ENCODE measurements at places on chromosomes 3 and 15. TPM values are rescaled to one million over a fixed set of nuclear protein-coding genes. Genes with fewer than 3 reads are reported as not detected.

DNA sequence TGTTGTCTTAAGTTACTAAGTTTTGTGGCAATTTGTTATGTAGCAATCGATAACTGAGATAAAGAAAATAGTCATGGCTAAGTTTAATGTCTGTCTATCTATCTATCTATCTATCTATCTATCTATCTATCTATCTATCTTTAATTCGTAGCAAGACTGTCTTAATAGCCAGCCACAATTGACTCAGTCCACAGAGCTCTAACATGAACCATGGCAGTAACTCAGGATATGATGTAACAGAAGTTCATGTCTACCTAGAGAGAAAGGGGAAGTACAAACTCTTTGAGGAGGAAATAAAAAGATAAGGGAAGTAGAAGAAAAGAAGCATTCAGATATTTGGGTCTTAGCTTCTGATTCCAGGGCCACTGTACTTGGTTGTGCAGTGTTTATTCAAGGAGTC is 61.5 kb upstream of the FNDC3B start:
- no peak for DNase-seq

The CHRNA7 gene
- total RNA-seq: 0.92 TPM

GRCh38 chr3:114624571-114625181 is 330.8 kb downstream of the TIGIT start:
- DNase-seq: peak; percentile 71

The CLRN1 gene
- total RNA-seq: not detected

DNA sequence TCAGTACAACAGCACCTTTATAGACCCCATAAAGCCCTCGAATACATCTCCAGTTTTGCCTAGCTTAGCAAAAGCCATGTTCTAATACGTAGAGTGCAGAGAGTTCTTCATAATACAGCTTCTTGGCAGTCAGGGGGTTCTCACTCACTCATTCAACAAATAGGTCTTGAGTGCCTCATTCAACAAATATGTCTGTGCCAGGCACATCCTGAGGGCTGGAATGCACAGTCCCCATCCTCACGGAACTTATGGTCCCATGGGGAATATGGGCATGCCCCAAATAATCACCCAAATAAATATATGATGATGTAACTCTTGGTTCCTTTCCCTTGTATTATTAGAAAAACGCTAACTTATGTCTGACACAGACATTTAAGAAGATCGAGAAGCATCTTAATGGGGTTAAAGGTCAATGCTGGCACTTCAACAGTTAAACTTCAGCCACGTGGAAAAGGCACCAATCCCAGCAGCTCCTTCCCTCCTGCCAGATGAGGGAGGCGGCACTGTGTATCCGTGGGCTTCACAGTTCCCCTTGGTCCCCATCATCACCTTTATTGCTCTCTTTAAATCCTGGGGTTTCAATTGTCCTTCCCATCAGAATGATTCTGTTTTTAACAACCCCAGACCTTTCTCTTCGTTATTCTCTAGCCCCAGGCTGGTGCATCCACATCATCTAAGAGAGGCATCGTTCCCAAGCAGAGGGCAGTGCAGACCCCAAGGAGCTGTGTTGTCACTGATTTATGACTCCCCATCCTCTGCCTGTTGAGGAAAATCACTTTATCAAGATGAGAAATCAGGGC is 18.9 kb upstream of the SEMA5B start:
- DNase-seq: no peak

- no peak for DNase-seq
These were observed 223.9 kb downstream of the MFSD1 start for GRCh38 chr3:159025733-159026132.

The COLQ gene
- total RNA-seq: 2.0 TPM

DNA sequence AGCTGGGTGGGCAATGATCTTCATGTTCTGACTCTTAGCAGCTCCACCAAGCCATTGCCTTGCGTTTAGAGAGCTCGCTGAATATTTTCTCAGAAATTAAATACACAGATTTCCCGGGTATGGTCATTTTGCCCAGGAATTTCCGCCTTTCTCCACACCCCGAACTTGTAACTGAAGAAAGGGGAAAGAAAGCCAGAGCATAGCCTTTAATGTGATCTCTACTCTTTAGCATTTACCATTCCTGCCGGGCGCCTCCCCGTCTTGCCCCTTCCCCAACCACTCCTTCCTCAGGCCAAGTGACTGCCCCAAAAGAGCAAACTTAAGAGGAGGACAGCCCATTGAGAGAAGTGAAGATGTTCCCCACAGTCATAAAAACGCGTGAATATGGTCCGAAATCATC is 53.1 kb downstream of the LMCD1 start:
- DNase-seq: no peak

DNA sequence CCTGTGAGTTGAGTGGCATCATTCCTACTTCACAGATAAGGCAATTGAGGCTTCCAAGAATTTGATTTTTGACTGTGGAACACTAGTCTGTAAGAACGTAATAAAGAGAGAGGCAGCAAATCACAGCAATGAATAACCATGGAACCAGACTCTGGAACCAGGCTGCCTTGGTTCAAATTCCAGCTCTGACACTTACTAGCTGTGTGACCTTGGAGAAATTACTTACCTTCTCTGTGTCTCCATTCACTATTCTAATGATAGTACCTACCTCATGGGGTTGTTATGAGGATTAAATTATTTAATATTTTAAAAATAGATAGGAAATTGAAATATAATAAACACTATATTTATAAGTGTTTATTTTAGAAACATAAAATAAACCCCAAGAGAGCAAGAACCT is 12.6 kb upstream of the IGDCC3 start:
- DNase-seq: no peak

The ROPN1B gene
- 0.50 TPM for total RNA-seq

DNA sequence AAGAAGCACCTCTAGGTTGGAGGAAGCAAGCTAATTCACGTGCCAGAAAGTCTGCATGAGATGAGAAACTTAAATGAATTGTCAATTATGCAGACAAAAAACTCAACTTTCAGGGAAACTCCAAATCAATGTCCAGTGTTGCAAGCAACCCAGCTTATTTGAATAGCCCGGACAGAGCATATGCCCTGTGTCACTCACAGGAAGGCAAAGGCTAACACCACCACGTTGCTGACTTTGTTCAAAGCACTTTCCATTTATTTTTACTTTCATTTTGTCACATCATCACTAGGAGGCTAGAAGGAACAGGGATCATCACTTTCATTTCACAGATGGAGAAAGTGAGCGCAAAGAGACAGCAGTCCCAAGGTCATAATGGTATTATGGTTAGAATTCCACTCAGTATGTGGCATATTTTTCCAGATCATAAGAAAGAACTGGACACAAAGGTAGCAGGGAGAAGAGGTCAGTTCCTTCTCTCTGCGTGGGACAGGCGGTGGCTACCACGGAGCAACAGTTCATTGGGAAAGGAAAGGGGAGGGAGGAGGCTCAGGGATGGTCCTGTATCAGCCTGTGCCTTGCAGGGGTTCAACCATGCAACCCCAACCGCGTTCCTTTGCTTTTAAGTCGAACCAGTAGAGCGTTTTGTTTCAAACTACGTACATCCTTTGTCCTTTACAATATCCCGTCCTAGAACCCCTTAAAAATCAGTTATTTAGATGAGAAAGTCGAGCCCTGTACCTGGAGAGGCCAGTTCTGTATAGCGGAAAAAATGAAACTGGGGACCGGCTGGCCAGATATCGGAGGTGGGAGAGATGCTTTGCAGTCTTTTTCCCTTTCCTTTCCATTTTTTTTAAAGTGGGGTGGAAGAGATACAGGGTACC is 1.1 kb downstream of the HEG1 start:
- no peak for DNase-seq

GRCh38 chr3:196127308-196128040 is 45.6 kb upstream of the TFRC start:
- peak; percentile 40 for DNase-seq

DNA sequence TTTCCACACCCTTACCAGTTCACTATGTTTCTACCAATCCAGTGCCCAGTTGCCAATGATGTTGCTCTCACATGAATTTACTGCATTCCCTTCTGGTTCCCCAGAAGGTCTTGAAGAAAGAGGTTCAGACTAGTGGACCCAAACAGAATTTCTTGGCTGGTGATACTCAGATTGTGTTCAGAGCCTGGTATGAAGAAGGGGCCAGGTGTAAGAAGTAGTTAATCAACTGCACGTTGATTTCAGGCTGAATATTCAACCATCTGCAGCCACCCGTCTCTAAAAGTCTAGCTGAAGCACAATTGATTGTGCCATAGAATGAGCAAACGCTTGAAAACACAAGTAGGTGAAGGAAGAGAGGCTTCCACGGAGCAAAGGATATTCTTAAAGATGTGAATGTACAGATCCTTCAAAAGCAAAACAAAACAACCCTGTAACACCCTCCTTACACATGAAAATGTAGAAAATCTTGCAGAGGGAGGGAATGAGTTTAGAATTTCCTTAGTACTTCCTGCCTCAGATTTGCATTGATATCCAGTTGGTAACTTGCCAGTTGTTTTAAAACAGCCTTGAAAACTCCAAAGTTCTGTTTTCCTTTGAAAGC is 4.7 kb downstream of the RBMS3 start:
- DNase-seq: no peak

The TM6SF1 gene
- 31.2 TPM for total RNA-seq

- DNase-seq: no peak
These were observed 309.5 kb downstream of the THSD4 start for GRCh38 chr15:71424765-71425164.

DNA sequence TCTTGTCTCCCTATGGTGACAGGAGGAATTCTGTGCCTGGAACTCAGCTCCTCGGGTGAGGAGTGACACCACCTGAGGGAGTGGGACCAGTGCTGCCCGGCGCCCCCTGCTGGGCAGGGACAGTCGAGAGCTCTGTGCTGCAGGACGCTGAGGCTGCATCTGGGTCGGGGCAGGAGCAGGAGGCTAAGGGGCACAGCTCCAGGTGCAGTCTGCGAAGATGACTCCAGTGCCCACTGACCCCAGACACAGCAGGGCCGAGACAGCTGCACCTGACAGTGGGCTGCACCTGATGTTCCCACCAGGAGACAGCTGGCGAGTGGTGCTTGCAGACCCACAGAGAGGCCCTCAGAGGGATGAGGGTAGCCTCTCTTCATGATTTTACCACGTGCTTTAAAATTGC is 152.9 kb downstream of the ATP10A start:
- DNase-seq: peak; percentile 69

GRCh38 chr15:35545316-35545823 is 595 bp downstream of the DPH6 start:
- DNase-seq: peak; percentile 63

- DNase-seq: no peak
These were observed 54.3 kb upstream of the NEK10 start for GRCh38 chr3:27423463-27423862.

The SLC22A14 gene
- not detected for total RNA-seq

The MRPS11 gene
- 32.7 TPM for total RNA-seq

- no peak for DNase-seq
These were observed 120.9 kb downstream of the NEK11 start for GRCh38 chr3:131147534-131147933.

The PLIN1 gene
- total RNA-seq: 1.3 TPM

GRCh38 chr15:99434506-99435112 is 131.2 kb upstream of the MEF2A start:
- no peak for DNase-seq

DNA sequence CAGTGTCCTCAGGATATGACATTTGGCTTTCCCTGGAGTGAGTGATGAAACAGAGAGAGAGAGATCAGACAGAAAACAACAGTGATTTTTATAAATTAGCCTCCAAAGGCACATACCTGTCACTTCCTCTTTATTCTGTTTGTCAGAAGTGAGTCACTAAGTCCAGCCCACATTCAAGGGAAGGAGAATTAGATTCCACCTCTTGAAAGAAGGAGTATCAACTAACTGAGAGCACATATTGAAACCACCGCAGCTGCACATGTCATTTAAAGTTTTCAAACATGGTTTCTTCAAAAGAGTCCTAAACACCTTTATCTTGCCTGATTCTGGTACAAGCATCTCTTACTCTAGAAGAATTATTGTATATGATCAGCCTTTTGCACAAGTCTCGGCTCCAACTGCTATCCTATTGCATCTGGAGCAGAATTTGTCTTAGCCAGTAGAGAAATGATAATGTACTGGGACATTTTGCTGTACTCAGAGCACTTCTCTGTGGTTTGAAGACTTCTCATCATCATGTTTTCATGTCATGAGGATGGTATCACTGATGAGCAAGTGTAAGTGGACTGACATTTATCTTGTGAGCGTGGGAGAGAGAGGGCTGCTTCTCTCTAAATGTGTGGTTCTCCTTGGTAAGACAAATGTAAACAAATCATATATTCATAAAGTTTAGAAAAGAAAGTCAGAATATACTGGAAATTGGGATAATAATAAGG is 338.9 kb upstream of the CFAP20DC start:
- no peak for DNase-seq

DNA sequence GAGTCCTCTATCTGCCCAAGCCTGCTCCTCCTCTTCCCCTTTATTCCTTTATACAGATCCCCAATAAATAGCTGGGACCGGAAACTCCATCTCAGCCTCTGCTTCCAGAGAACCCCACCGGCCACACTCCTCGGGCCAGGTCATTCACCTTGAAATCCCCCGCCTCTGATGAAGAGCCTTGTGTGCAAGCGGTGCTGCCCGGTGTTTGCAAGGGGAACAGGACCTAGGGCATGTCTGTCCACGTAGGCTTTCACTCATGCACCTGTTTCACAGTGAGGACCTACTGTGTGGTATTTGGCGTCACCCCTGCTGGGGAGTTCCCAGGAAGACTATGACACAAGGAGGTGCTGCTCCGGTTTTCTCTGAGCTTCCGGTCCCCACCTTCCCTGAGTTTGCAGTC is 54.0 kb downstream of the WNT7A start:
- DNase-seq: no peak

- no peak for DNase-seq
These were observed 140.4 kb downstream of the ZNF609 start for GRCh38 chr15:64600794-64601193.

The BNC1 gene
- total RNA-seq: 0.21 TPM

The HESX1 gene
- total RNA-seq: 0.86 TPM

- no peak for DNase-seq
These were observed 178.4 kb downstream of the TP63 start for GRCh38 chr3:189809583-189809982.

DNA sequence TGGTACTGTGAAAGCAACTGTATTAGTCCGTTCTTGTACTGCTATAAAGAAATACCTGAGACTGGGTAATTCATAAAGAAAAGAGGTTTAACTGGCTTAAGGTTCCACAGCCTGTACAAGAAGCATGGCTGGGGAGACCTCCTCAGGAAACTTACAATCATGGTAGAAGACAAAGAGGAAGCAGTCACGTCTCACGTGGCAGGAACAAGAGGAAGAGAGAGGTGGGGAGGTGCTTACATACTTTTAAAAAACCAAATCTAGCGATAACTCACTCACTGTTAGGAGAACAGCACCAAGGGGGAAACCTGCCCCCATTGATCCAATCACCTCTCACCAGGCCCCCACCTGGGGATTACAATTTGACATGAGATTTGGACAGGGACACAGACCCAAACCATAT is 48.9 kb downstream of the IQGAP1 start:
- DNase-seq: no peak

Measured in lower lobe of right lung (tissue), 2 donors.